ENCODE measurements at places on chromosomes 12 and 14. TPM values are rescaled to one million over a fixed set of nuclear protein-coding genes. Genes with fewer than 3 reads are reported as not detected.
A peak's percentile ranks its signal among the peaks of the same experiment; 100 is the strongest.

The RTN1 gene
- 1.2 TPM for total RNA-seq

- DNase-seq, result no peak
These were observed 135.1 kb upstream of the PDZRN4 start for GRCh38 chr12:41053046-41053445.

The SCN8A gene
- 0.35 TPM for total RNA-seq

- peak; percentile 64 for DNase-seq
These were observed 115.9 kb upstream of the TBX3 start for GRCh38 chr12:114799574-114800487.

DNA sequence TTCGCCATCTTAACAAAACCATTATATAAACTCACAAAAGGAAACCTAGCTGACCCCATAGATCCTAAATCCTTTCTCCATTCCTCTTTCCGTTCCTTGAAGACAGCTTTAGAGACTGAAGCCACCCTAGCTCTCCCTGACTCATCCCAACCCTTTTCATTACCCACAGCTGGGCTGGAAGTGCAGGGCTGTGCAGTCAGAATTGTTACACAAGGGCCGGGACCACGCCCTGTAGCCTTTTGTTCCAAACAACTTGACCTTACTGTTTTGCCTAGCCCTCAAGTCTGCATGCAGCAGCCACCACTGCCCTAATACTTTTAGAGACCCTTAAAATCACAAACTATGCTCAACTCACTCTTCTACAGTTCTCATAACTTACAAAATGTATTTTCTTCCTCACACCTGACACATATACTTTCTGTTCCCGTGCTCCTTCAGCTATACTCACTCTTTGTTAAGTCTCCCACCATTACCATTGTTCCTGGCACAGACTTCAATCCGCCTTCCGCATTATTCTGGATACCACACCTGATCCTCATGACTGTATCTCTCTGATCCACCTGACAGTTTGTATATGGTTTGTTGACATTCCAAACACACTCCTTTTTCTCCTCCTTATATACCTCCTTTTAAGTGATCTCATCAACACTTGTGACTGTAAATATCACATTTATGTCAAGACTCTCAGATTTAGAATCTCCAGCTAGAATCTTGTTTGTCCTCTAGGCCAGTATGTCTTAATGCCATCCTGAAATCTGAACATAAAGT is 208.7 kb downstream of the KITLG start:
- no peak for DNase-seq

DNA sequence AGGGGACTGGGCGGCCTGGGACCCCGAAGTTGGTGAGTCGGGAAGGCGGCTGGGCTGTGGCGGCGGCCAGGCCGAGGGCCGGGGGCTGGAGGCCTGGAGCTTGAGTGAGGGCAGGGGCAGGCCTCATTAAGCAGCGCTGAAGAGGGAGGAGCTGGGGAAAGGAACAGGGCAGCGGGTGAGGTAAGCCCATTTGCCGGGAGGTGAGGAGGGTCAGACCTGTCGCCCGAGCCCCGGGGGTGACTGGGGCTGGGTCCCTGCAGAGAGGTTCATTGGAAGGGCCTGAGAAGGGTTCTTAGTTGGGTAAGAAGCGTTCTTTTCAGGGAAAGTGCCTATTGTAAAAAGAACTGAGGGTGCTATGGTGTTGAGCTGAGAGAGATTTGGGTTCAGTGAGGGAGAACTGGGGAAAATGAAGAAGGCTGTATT is 441 bp downstream of the RAB5B start:
- DNase-seq, result peak; percentile 69

DNA sequence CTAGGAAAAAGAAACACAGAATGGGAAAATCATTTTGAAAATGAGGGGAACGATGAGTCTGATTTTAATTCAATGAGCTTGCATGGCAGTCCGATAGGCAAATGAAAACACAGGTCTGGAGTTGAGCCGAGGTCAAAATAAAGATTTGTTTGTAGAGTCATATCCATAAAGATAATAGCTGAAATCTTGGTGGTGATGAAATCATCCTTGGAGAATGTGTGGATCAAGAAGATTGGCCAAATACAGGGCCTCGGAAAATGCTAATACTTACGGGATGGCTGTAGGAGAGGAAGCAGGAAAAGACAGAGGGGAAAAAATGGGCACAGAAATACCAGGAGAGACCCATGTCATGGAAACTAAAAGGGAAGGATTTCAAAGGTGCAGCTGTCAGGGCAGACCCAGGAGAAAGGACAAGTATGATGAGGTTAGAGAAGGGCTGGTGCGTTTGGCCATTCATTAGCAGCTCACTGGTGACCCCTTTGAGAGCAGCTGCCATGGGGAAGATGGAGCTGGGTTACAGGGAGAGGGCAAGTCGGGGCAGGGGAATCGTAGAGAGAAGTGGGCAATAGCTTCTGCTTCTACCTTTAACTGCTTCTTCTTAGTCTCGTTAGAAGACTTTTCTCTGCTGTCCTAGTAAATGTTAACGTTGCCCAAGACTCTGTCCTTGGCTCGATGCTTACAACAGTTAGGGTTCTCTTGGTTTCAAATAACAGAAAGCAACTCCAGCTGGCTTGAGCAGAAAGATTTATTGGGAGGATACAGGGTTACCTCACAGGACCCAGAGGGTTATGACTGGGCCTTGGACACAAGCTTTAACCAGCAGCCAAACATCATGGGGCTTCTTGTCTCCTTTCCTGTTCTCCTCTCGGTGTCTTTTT is 161.8 kb downstream of the EFCAB11 start:
- DNase-seq, result peak; percentile 77

DNA sequence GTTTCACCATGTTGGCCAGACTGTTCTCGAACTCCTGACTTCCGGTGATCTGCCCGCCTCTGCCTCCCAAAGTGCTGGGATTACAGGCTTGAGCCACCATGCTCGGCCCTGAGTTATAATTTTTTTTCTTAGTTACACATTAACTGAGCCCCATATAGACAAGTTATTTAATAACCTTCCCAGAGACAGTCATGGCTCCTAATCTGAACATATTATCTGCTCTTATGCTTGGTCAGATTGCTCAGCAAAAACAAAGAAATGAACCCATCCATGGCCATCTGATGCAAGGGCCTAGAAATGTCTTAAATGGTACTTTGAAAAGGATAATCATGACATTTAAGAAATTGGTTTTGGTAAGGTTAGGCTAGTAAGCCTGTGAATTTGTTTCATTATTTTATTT is 13.0 kb downstream of the SAMD15 start:
- no peak for DNase-seq

The AQP6 gene
- 0.13 TPM for total RNA-seq

The NELL2 gene
- 1.5 TPM for total RNA-seq

- no peak for DNase-seq
These were observed 84.3 kb downstream of the PLCZ1 start for GRCh38 chr12:18653465-18653864.

GRCh38 chr12:1445807-1446206 is 148.6 kb downstream of the FBXL14 start:
- no peak for DNase-seq

DNA sequence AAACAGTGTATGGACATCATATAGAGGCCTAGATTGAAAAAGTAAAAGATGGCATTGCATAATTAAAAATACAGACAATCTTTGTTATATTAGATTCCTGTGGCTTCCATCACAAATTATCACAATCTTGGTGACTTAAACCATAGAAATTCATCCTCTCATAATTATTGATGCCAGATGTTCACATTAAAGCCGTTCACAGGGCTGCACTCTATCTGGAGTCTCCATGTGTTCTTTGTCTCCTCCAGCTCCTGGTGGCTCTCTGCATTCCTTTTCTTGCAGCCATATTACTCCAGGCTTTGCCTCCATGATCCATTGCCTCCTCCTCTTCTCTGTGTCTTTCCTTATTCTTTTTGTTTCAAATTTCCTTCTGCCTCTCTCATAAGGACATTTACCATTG is 875.7 kb upstream of the USP15 start:
- no peak for DNase-seq

GRCh38 chr12:93287149-93287548 is 90.6 kb upstream of the NUDT4 start:
- DNase-seq, result no peak

- DNase-seq, result no peak
These were observed 137.4 kb downstream of the BCL11B start for GRCh38 chr14:99134516-99135046.

GRCh38 chr12:57733928-57734327 is 4.6 kb downstream of the AGAP2 start:
- no peak for DNase-seq

- DNase-seq, result peak; percentile 71
These were observed 702 bp downstream of the FAM222A start for GRCh38 chr12:109714141-109714912.

All from muscle of leg (tissue), 16 donors.